Dermis microvascular lymphatic vessel endothelial cell (primary cell): ENCODE measurements at places on chromosomes 2 and 18.

GRCh38 chr18:5456577-5457461, 87.0 kb downstream of the EPB41L3 start:
- DNase-seq, result peak; percentile 60

DNA sequence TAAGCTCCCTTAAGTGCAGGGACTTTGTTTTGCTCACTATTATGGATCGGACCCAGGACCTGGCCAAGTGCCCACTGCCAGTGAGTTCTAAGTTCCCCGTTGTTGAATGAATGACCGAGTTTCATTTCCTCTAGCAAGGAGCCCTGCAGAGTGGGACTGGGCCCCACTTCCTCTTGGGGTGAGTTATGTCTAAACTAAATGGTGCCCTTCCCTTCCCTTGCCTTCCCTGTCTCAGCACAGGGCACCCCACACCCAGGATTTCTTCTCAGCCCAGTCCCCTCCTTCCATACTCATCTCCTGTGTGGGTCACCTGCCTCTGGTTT, 195.3 kb upstream of the HS6ST1 start:
- no peak for DNase-seq

- DNase-seq, result peak; percentile 96
Observed at GRCh38 chr18:75070625-75071483, 138.1 kb downstream of the PTGR3 start.

- DNase-seq, result no peak
Observed at GRCh38 chr2:9781252-9781651, 62.0 kb upstream of the TAF1B start.

GRCh38 chr2:28449488-28450395, 46.1 kb upstream of the PLB1 start:
- no peak for DNase-seq

- DNase-seq, result no peak
Observed at GRCh38 chr2:11634584-11634983, 35.4 kb downstream of the NTSR2 start.

GRCh38 chr2:113910110-113910717, 20.3 kb downstream of the ACTR3 start:
- DNase-seq, result peak; percentile 11

GRCh38 chr2:222033541-222033940, 265.3 kb downstream of the PAX3 start:
- DNase-seq, result no peak

- no peak for DNase-seq
Observed at GRCh38 chr18:42533009-42533575, 578.1 kb downstream of the PIK3C3 start.

GRCh38 chr18:42530276-42530675, 575.2 kb downstream of the PIK3C3 start:
- no peak for DNase-seq

DNA sequence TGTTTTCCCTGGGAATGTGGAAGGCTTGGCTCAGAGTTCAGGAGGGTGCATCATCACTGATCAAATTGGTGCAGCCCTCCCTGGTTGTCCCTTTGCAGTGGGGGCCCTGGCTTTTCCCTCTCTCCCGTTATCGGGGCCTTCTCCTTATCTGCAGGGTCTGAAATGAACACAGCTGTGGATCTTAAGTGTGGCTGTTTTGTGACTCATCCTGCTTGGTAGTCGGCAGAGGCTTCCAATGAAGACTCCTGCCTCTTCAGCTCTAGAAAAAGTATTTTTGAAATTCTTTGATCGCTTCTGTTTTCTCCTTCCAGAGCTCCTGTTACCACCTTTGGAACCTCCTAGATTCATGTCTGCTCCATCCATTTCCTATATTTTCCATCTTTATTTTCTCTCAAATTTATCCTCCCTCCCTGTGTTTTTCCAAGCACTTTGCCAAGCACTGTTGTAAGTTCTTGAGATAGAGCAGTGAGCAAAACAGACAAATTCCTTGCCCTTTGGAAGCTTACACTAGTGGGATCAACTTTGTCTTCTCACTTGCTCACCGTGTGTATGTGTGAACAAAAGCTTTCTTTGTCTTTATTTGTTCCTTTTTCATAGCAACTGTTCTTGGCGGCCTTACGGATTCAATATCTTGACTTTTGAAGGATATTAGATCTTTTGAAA, 45.7 kb downstream of the RALB start:
- no peak for DNase-seq

DNA sequence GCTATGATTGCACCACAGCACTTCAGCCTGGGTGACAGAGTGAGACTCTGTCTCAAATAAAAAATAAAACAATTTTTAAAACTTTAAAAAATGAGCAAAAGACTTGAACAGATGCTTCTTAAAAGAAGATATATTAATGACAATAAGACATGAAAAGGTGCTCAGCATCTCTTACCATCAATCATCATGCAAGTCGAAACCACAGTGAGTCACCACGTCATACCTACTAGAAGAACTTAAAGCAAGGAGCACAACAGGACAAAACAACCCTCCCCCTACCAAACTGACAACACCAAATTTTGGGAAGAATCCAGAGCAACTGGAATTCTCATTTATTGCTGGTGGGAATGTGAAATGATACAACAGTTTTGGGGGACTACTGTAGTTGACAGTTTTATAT, 251.6 kb downstream of the BCL2 start:
- DNase-seq, result no peak

DNA sequence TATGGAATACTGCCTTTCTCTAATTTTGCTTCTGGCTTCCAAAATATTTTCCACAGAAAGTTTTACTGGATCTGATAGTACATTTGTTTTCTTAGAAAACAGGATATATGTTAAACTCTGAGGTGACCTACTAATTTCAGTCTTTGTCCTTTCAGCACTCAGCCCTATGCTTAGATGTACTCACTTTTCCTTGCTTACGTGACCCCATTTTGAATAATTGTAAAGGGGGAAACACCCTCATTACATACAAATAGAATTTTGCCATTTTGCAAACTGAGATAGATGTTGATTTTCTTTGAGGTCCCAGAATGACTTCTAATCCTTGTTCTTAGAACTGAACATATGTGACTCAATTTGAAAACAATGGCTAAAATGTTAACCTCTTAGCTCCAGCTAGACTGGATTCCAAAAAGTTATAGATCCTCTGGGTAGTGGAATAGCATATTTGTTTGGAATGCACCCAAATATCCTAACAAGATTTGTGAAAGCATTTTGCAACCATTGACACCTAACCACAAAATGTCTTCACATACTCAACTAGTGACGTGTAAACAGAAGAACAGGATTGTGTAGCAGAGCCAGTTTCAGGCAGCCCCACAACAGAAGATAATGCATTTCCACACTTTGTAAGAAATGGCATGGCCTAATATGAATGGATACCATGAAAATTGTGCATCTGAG, 44.8 kb upstream of the EHBP1 start:
- DNase-seq, result no peak

GRCh38 chr2:151808258-151809072, 19.8 kb downstream of the ARL5A start:
- no peak for DNase-seq

DNA sequence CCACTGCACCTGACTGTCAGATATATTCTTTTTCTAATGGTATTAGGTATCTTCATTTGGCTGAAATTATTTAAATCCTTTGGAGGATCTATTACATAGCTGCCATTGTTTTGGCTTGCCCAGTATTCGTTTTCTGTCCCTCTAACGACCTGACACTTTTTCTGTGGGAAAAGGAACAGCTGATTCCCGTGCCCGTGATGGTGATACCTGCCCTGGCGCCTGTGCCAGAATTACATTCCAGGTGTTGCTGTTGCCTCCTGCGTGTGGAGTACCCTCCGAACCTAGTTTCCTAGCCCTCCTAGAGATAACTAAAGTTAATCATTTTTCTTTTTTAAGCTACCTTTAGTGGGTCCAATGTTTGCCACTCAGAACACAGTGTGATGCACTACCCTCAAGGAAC, 14.0 kb downstream of the HOXD1 start:
- no peak for DNase-seq

- DNase-seq, result no peak
Observed at GRCh38 chr2:105691947-105692390, 52.7 kb upstream of the NCK2 start.

- DNase-seq, result no peak
Observed at GRCh38 chr2:127150996-127151395, 44.0 kb upstream of the BIN1 start.

GRCh38 chr2:8138923-8139667, 542.8 kb upstream of the ID2 start:
- no peak for DNase-seq

DNA sequence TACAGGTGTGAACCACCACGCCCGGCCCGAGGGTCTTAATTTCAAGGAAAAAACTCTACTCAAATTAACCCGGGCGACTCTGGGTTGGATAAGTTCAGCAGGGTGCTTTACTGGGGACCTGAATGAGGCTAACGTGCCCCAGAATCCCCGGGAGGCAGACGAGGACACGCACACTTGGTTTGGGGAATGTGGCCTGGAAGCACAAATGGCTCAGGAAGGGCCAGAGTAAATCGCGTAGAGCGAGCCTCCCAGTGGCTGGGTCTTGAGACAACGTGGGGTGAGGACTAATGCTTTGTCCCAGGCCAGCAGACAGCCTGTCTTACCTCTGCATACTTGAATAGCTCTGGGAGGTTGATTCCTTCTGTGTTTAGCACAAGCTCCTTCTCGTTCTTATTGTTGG, 75.8 kb downstream of the POLR1A start:
- no peak for DNase-seq

GRCh38 chr2:201203916-201204654, 21.1 kb downstream of the CASP10 start:
- no peak for DNase-seq

GRCh38 chr2:163610817-163611556, 124.8 kb downstream of the FIGN start:
- DNase-seq, result peak; percentile 10

DNA sequence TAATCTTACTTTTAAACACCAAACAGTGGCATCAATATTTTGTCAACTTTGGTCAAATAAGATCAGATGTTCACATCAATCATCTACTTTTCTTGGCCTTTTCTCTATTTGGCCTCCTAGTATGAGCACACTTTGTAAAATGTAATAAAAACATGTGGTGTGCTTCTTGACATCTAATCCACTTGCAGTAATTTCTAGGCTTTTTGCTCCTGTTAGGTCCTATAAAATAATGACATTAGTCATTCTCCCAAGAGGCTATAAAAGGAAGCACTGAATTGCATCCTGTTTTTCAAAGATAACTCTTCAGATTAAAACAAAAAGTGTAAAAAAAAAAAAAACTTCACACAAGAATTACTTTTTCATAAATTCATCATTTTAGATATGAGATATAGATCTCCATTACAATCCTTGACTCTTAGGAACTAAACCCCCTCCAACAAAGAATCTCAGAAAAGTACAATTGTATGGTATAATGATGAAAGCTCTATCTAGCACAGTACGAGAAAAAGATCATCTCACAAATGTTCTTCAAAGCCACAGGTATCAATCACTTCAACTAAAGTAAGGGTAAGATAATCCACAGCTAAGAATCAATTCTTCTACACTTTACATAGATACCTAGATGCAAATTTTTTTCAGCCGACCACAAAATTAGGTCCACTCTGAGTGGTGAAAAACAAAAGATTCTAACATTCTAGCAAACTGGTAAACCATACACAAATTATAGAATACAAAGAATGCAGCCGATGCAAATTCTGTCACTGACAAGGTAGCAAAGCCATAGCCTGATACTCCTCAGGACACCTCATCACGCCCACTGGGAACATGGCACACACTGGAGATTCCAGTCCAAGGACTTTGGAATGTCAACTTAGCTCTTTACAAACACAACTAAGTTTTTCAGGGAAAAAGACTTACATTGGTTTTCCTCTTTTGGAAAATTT, 2.7 kb downstream of the BCL2 start:
- no peak for DNase-seq

- no peak for DNase-seq
Observed at GRCh38 chr2:28394331-28394877, 1.7 kb downstream of the FOSL2 start.

- no peak for DNase-seq
Observed at GRCh38 chr18:24103320-24104021, 35.4 kb upstream of the CABYR start.

DNA sequence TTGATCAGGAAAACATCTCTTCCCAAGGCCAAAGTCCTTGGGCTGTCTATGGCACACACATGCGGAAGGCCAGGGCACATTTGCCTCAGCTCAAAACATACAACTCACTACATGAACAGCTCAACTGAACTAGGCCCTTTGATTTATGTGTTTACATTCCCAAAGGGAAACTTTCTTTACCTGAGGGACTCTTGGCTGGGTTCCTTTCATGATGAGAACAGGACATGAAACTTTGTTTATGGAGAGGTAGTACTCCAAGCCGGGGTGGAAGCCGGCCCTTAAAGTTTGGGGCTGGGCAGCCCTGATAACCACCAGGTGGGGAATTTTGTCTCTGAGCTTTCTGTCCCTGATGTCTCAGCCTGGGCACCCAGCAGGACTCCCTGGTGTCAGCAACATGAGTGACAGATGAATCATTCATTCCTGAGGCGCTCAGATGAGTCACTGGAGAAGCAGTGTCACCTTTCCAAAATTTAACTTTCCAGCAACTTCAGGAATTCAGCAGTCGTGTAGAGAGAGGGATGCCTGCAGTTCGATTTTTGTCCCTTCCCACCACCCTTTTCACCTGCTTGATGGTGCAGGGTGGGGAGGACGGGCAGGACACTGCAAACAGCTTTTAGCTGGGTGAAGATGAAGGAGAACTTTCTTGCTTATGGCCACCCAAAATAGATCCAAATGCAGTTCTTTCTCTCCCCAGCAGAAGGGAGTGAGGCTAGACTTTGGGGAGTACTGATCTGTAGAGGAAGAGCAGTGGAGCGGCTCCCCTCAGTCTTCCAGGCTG, 331.6 kb downstream of the DYSF start:
- no peak for DNase-seq

DNA sequence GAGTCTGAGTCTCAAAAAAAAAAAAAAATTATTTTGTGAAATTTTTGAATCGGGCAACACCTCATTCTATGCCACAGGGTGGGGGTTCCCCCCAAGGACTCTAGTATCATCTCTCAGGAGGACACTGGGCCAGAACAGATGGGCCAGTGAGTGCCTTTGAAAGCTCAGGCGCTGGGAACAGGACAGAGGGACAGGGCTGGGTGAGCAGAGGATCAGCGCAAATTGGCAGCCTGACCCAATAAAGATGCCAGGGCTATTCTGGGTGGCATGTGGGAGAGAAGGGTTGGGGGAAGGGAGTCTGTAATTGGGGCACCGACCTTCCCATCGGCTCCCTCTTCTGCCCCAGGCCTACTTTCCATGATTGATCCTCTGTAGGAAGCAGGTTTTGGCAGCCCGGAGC, 44.0 kb downstream of the KIF3C start:
- no peak for DNase-seq

- no peak for DNase-seq
Observed at GRCh38 chr2:98782570-98782969, 51.6 kb upstream of the MGAT4A start.
